ENCODE measurements at places on chromosomes 6 and 20.
A peak's percentile ranks its signal among the peaks of the same experiment; 100 is the strongest.

DNA sequence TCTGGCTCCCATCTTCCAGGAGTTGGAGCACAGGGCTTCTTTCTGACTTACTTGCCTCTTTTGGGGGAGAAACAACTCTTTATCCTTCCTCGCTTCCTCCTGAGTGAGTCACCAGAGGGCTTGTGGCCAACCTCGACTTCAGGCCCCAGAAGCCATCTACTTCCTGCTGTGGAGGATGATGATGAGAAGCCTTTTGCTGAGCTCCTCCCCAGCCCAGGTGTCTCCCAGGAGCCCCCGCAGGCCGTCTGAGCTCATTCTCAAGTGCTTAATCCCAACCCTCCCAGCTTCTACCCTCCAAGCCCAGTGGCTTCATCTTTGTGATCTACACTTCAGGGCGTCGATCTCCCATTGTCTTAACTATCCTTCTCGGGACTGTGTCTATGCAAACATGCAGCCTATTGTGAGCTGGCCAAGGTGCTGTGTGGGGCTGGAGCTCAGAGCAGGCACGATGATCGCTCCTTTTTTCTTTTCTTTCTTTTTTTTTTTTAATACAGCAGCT is 27.9 kb downstream of the SDCBP2 start:
- peak; percentile 73 for DNase-seq

- no peak for DNase-seq
Measured at GRCh38 chr20:40687384-40688128, 1.5 kb downstream of the MAFB start.

DNA sequence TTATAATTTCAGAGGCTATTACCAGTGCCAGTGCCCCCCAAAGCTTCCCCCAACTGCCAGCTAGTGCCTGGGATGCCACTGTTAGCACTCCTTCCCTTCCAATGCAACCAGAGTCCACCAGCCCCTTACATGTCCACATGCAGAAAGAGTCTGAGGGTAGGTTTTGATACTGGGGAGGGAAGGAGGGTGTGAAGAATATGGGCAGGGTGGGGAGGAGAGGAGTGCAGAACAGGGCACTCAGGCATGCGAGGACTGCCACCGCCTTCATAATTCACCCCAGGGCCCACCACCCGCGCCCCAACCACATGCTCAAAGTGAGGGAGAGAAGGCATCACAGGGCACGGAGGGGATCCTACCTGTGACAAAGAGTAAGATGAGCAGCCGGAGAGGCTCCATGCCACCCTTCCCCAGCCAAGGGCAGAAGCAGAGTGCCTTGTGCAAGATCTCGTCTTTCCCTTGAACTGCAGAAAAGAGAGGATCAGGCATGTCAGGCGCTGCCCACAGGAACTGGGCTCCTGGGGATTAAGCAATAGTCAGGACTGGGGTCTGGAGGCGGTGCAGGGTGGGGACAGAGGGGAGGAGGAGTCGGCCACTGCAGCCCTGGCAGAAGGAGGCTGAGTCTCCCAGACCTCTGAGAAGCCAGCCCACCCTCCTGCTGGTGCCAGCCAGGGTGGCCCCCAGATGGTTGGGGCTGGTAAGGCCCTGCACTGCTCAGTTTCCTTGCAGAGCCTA is at the start of gene TREM2:
Gene TREM2, minus strand, starts transcription at position 430 of the 732 bp plus-strand sequence. Its CDS starts 34 bp downstream, at position 396.
- no peak for DNase-seq

- no peak for DNase-seq
Measured at GRCh38 chr6:31969712-31970603, 2.0 kb downstream of the DXO start.

DNA sequence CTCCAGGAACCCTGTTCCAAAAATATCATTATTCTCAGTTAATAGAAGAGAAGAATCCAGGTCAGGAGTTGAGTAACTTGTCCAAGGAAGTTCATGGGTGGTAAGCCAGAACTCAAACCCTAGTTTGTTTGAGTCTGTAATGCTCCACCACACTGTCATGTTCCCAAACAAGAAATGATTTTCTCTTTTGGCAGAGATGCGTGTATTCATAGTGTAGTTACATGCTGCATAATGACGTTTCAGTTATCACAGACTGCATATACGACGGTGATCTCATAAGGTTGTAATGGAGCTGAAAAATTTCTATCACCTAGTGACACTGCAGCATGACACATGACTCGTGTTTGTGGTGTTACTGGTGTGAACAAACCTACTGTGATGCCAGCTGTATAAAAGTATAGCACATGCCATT is 102.6 kb downstream of the TULP4 start:
- DNase-seq = no peak

GRCh38 chr6:15285682-15286294 is 39.9 kb downstream of the JARID2 start:
- no peak for DNase-seq

DNA sequence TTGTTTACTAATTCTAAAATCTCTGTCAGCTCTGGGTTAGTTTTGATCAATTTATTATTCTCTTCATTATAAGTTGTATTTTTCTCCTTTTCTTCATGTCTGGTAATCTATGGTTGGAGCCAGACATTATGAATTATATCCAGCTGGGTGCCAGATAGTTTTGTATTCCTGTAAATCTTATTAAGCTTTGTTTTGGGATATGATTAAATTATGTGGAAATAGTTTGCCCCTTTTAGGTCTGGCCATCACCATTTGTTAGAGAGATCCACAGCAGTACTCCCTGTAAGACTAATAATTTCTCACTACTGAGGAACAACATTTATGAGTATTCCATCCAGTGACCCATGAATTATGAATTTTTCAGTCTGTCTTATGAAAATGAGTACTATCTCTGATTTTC is 20.9 kb upstream of the SLC17A1 start:
- DNase-seq = no peak

Measured in activated CD4-positive, alpha-beta T cell treated with anti-CD3 and anti-CD28 coated beads, Interleukin-2, Interleukin-4, amounts not matched to agents 100 ng/mL and 50 ng/mL, durations not matched to agents 16 hours and 8 hours (primary cell).